ENCODE measurements at places on chromosomes 12 and 14.

DNA sequence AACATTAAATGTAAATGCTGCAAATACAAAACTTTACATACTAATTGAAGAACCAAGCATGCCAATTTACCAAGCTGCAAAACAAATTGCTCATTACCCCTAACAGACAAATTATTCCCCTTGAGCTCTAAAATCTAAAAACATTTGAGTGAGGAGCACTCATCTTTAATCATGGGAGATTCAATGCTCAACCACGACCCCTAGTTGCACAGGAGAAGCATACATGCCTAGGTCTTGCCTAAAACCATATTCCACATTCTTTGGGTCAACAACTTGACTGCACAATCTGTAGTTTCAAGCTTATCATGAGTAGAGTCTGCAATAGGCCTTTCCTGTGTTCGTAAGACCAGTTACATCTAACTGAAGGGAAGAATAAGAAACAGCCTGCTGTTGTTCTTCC, 69.7 kb downstream of the MGAT4C start:
- no peak for DNase-seq

- DNase-seq, result no peak
Measured at GRCh38 chr14:28589792-28590191, 176.8 kb upstream of the FOXG1 start.

GRCh38 chr12:108106599-108106998, 22.5 kb upstream of the WSCD2 start:
- no peak for DNase-seq

DNA sequence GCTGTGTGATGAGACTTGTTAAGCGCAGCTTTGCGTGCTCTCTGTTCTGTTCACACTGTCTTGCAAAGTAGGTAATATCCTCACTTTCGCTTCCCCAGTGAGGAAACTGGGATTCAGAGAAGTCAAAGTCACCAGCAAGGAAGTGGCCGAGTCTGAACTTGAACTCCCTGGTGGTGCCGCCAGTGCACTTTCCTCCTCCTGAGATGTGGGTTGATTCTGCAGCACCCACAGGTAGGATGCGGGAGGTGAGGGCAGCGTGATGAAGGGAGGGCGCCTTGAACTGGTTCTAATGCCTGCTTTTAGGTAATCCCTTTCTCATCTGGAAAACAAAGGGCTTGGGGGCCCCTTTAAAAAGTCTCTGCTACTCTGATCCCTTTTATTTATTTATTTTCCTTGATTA, 54.9 kb upstream of the IGF1 start:
- DNase-seq, result no peak

DNA sequence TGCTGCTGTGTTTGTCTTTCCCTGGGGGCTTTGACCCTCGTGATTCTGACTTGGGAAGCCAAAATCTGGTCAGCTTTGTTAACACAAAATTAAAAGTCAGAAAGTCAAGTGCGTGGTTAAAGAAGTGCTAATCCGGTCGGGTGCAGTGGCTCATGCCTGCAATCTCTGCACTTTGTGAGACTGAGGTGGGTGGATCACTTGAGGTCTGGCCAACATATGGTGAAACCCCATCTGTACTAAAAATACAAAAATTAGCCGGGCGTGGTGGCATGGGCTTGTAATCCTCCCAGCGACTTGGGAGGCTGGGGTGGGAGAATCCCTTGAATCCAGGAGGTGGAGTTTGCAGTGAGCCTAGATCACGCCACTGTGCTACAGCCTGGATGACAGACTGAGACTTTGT, 844.6 kb downstream of the VRK1 start:
- no peak for DNase-seq

- DNase-seq, result no peak
Measured at GRCh38 chr14:102578821-102579220, 13.6 kb upstream of the RCOR1 start.

GRCh38 chr12:120343692-120344091, 16.1 kb upstream of the PLA2G1B start:
- DNase-seq, result no peak

- no peak for DNase-seq
Measured at GRCh38 chr14:81829447-81829846, 295.8 kb upstream of the SEL1L start.

DNA sequence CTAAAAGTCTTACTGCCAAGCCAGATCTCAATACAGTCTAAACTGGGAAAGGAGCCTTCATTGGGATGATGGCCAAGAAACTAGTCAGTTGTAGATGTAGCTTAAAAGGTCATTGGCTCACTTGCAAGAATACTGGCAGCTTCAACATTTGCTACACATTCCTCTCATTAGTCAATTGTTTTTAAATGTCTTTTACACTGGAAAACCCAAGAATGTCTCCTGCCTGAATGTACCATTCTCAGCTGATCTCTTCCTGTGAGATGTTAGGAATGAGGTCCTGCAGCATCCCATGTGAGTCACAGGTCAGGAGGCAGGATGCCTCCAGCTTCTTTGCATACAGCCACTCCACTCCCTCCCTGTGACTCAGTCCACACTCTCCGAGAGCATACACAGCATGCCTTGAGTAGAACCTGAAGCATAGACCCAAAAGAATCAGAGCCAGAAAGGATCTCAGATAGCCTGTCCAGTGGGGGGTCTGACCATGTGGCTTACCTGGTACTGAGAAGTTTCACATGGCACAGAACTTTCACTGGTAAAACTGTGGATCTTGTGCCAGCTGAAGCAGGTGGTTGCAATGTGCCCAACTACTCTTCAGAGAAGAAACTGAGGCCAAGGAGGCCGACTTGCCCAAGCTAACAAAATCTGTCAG, 56.0 kb upstream of the HECTD1 start:
- DNase-seq, result no peak

- no peak for DNase-seq
Measured at GRCh38 chr14:74684434-74684833, 28.4 kb downstream of the AREL1 start.

GRCh38 chr12:58882826-58883225, 37.5 kb downstream of the LRIG3 start:
- no peak for DNase-seq

DNA sequence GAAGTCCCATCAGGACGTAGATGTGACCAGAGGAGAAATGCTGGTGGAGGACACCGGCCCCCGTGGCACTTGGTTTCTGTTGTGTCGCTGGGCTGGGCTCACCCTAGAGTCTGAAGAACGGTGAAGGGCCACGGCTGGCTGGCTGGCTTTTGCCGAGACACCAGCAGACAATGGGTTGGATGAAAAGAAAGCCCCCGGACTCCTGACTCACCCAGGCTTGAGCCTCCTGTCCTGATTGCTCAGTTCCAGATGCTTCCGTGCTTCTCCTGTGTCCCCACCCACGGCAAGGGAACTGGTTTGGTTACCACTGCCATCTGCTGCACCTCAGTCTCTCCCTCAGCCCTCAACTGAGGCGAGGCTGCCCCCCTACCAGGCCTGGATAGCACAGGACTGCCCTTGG, 10.4 kb upstream of the ENDOU start:
- DNase-seq, result no peak

GRCh38 chr14:65915125-65915524, 502.6 kb downstream of the FUT8 start:
- DNase-seq, result no peak

DNA sequence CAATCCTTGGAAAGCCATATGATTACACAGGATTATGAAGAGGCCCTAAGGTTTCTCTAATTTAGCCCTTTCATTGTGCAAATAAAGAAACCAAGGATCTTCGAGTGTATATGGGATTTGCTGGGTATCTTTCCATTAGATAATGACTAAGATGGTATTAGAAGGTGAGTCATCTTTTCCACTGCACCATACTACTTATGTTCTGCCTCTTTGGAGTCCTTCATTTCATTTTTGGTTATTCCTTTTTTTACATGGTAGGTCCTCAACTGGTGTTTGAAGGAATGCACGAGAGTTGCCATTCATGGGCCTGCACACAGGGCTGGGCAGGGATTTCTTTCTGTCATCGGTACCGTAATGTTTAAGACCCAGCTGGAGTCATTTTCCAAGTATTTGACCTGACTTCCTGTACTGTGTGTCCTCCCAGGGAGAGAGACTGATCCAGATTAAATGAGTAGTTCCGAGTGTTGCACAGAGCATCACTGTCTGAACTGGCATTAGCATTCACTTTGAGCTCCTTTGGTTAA, 85.7 kb downstream of the BORCS5 start:
- DNase-seq, result no peak

GRCh38 chr12:109583733-109584132, 10.1 kb downstream of the MVK start:
- no peak for DNase-seq

- no peak for DNase-seq
Measured at GRCh38 chr14:55136885-55137786, 8.1 kb downstream of the LGALS3 start.

DNA sequence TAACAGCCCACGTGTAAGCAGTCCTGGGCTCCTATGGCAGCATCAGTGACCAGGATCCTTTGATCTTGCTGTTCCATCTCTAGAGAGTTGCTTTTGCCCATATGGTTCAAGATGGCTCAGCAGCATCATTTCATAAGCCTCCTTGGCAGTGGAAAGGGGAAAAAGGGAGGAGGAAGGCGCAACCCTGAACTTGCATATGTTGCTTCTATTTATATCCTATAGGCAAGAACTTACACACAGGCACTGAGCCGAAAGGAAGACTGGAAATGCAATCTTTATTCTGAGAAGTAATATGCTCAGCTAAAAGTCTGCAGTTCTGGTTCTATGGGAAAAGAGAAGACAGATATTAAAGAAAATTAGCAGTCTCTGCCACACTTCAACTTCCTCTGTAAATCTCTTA, 167.7 kb upstream of the PLXNC1 start:
- DNase-seq, result no peak

GRCh38 chr12:5499566-5500330, 67.8 kb downstream of the NTF3 start:
- no peak for DNase-seq
